Omental fat pad (tissue), 4 donors: ENCODE measurements at places on chromosomes 2 and 18. TPM values are rescaled to one million over a fixed set of nuclear protein-coding genes. Genes with fewer than 3 reads are reported as not detected.

DNA sequence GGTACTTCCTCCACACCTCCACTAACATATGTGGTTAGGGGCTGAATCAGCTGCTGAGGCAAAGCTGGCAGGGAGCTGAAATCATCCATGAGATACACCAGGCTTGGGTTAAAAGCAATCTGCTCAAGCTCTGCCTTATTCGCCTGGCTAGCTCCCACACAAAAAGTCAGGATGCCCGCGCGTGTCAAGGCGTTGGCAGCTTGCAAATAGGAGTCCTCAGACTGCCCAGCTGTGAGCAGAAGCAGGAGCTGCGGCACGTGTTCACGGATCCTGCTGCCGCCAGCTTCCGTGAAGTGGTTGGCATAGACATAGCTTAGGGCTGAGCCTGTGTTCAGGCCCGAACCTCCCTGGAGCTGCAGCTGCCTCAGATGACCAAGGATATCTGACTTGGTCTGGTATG, 35.3 kb downstream of the COL6A3 start:
- no peak for DNase-seq

DNA sequence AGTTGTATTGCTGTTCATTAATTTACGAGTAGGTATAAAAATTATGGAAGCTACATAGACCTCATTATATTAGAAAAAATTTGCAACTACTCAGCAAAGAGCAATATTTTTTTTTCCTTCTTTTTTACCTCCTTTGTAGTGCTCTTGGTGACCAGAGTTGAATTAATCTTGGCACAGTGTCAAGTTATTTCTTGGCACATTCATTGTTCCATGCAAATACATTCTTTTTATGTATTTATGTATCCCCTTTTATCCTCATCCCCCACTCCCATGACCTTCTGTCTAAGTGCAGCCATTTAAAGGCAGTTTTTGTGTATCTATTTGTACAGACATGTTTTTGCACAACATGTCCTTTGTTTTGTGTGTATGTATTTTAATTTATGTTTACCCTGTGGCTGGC, 224.5 kb downstream of the CCDC102B start:
- no peak for DNase-seq

DNA sequence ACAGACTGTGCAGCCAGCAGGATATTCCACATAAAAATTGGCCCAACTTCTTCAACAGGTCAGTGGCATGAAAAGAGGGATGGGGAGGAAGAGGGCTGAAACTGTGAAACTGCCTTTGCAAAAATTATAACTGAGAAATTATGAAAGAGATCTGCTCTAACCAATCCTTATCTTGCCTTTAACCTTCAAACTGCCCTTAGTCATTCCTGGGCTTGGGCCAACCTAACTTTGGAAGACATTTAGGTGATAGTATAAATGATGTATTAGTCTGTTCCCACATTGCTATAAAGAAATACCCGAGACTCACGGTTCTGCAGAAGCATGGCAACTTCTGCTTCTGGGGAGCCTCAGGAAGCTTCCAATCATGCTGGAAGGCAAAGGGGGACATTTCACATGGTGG, 74.5 kb downstream of the RPL31 start:
- no peak for DNase-seq

DNA sequence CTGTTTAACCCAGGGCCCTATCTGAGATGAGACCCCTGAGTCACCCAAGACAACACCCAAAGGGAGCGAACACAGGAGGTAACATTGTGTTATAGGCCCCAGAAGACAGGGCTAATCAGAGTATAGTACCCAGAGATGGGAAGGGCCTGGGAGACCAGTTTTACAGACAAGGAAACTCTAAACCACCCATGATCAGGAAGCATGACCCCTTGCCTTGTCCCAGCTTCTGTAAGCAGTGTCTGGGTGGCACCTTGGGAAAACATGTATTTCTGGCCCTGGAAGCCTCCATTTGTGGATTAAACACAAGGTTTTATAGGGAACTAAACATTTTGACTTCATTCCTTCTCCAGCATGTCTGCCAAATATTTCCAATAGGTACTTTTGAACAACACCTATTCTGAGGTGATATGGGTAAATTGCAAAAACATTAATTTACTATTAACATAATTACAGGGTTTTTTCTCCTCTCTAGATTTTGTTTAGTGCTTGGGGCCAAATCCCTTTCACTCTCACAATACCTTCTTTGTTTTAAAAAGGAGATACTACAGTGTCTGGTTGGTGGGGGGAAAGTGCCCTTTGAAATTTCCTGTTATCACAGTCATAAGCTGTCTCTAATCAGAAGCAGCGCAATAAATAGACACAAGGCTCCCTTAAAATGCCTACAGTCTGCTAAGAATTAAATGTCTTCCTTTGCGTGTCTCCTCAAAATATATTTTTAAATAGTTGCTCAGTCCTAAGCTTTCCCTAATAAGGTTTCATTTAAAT, 341.1 kb downstream of the BCL11A start:
- DNase-seq, result no peak

DNA sequence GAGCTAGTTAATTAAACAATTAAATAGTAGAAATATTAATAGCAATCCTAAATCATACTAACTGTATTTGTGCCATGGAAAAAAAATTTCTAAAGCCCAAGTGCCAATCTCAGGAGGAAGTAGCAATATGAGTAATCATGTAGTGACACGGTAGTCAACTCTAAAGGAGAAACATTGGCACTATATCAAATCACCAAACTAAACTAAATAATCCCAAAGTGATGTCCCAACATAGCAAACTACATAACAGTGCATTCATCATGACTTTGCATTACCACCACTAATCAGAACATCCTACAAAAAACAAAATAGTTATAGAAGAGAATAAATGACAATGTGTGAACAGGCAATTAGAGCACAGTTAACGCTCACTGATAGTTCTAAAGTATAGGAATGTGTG, 195.1 kb downstream of the EXOC6B start:
- no peak for DNase-seq

Gene PIEZO2
- 2.7 TPM for total RNA-seq

GRCh38 chr2:187319441-187320108, 128.5 kb downstream of the CALCRL start:
- no peak for DNase-seq

Gene FAM124B
- total RNA-seq, result 5.1 TPM

GRCh38 chr2:172931256-172931894, 144.3 kb upstream of the MAP3K20 start:
- no peak for DNase-seq

Gene TUBA3D
- not detected for total RNA-seq

Gene GLI2
- 2.4 TPM for total RNA-seq

Gene ACMSD
- not detected for total RNA-seq
